NCI-H2081 (cell line): ENCODE measurements at places on chromosomes 2 and 18.

DNA sequence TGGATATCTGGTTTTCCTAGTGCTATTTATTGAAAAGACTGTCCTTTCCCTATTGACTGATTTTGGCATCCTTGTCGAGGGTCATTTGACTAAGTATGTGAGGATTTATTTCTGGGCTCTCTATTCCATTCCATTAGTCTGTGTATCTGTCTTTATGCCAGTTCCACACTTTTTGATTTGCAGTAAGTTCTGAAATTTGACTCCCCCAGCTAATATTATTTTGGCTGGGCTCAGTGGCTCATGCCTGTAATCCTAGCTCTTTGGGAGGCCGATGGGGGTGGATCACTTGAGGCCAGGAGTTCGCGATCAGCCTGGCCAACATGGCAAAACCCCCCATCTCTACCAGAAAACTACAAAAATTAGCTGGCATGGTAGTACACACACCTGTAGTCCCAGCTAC lies 46.8 kb upstream of the GAREM2 start:
- DNase-seq, result no peak

GRCh38 chr2:10608273-10608672 lies 81.5 kb downstream of the NOL10 start:
- no peak for DNase-seq

- DNase-seq, result no peak
Observed at GRCh38 chr18:23283916-23284430, 148.7 kb downstream of the CABLES1 start.

DNA sequence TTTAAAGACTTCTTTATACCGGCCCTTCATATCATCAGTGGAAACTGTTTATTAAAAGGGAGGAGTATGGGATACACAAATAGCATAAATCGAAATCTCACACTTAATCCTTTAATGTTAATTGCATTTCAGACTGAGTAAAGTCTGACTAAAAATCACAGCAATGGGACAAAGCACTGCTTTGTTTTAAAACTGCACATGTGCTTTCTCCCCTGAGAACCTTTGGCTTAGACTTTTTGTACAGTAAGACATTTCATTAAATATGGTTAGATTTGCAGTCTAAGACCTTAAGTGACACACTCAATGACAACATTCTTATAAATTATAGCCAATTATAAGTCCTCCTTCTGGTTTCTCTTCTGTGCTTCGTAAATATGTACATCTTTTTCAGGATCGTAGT lies 12.5 kb downstream of the METTL21A start:
- no peak for DNase-seq

GRCh38 chr2:9639000-9639602 lies 8.3 kb upstream of the YWHAQ start:
- no peak for DNase-seq

DNA sequence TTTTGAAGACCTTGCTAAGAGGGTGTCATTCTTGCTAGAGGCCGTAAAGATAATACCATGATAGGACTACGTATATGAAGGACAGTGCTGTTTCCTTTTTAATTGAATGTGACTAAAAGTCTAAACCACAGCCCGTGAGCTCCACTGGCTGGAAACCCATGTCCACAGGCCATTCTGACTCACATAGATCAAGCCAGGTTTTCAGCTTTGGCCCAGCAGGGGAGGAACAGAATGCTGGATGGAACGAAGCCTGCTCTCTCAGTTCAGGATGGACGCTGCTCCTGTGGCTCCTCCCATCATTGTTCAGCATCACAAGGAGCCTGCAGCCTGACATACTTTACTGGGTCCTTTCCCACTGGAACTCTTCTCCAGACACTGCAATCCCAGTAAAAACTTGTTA lies 47.6 kb downstream of the ALPK2 start:
- no peak for DNase-seq

GRCh38 chr18:1002653-1003178 lies 98.0 kb downstream of the ADCYAP1 start:
- no peak for DNase-seq

- no peak for DNase-seq
Observed at GRCh38 chr2:120132190-120132589, 91.0 kb downstream of the TMEM185B start.

- DNase-seq, result no peak
Observed at GRCh38 chr18:2534906-2535305, 36.4 kb downstream of the METTL4 start.

DNA sequence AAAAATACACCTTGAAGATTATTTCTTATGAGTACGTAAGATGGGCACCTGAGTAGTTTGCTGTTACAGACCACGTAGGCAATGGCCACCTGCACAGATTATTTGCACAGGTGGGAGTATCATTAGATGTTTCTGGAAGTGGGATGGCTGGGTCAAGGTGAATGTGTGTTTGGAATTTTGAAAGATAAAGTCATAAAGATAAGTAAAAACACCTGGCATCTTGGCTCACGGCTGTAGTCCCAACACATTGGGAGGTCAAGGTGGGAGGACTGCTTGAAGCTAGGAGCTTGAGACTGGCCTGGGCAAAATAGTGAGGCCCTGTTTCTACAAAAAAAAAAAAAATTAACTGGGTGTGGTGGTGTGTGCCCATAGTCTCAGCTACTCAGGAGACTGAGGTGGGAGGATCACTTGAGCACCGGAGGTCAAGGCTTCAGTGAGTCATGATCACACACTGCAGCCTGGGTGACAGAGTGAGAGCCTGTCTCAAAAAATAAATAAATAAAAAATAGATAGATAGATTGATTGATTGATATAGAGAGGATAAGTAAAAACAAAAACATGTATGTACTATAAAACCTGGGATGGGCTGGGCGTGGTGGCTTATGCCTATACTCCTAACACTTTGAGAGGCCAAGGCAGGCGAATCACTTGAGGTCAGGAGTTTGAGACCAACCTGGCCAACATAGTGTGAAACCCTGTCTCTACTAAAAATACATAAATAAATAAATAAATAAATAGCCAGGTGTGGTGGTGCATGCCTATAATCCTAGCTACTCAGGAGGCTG lies 30.4 kb downstream of the ODC1 start:
- no peak for DNase-seq

DNA sequence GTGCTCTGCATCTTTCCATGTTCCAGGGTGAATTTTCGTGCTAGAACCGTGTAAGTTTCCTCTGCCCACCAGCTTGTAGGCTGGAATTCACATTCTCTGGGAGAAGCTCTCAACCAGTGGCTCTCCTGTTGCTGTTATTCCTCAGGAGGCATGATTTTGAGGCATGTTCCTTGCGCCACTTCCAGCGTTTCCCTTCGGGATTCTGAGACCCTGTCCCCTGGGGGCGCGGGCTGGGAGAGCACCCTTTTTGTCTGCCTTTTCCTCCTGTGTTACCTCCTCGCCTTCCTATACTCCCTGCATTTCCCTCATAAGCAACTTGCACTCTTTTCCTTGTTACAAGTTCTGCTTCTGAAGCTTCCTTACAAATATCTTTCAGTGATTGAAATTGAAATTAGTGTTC lies 156.4 kb downstream of the PTPRM start:
- no peak for DNase-seq

- no peak for DNase-seq
Observed at GRCh38 chr2:95278637-95279225, 4.5 kb downstream of the PROM2 start.

GRCh38 chr18:48821251-48821590 lies 129.5 kb downstream of the SMAD7 start:
- no peak for DNase-seq

GRCh38 chr2:208791257-208791656 lies 384.7 kb downstream of the PTH2R start:
- DNase-seq, result no peak
